ELF-1 (cell line): ENCODE measurements at places on chromosomes 12 and 14.
A peak's percentile ranks its signal among the peaks of the same experiment; 100 is the strongest.

- peak; percentile 4 for DNase-seq
Measured at GRCh38 chr12:44618946-44619345, 257.2 kb downstream of the NELL2 start.

DNA sequence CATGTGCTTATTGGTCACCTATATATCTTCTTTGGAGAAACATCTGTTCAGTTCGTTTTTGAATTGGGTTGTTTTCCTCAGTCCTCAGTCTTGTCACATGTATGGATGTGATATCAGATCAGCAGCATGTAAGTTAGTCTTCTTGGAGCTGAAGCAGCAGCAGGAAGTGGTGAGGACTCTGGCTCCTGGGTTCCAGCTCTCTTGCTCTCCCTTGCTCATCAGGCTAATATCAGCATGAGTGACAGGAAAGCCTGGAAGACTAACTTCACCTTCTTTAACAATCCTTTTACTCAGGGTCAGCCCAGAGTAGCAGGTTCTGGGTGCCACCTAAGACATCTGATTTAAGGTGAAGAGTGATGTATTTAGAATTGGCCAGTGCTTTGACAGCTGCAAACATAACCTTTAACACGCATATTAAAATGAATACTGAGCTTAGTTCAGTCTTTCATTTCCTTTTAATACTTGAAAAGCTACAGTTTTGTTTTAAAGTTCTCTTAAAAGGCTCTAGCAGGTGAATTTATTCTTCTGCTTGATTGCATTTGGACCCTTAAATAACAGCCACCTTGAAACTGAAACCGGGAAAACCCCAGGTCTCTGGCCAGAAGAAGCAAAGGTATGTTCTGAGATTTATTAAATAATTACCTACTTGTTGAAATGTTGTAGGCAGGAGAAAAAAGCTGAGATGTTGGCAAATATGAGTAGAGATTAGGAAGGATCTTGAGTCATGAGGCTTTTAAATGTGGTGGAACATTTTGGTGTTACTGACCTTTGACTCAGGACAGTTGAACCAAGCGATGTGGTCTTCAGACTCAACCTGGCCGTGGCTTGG, 54.3 kb downstream of the DRAM1 start:
- DNase-seq, result no peak

DNA sequence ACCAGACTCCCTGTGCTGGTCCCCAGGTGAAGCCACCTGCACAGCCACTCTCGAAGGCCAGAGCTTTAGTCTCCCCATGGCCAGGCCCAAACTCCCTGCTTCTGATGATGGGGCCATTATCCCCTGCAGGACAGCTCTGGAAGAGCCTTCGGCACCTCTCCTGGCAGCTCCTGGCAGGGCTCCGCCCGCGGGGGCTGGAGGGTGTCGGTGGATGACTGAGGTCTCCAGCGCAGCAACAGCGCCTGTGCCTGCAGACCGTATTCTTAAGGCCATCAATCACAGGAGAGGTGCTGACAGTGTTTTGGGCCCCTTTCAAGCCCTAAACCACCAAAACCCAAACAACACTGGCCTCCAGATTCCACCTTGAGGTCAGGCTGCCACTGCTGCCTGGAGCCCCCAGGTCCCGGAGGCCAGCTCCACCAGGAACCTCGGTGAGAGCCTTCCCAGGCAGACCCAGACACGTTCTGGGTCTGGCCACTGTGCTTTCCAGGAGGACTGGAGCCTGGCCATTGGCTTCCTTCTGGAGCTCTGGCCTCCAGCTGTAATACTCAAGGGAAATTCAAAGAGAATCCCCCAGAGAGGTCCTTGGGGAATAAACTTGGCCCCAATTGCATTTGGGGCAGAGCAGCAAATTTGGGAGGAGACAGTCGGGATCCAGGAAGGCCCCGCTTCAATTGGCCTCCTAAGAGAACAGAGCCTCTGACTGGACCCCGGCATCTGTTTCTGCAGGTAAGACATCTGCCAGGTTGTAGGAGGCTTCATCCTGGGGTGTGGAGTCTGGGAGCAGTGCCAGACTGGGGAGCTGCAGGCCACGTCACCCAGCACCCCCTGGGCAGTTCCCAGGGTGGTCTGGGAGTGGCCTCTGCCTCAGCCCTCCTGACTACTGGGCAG, 210.6 kb upstream of the RTL1 start:
- DNase-seq, result peak; percentile 25

- DNase-seq, result peak; percentile 44
Measured at GRCh38 chr14:68815298-68816182, 22.7 kb upstream of the ZFP36L1 start.

DNA sequence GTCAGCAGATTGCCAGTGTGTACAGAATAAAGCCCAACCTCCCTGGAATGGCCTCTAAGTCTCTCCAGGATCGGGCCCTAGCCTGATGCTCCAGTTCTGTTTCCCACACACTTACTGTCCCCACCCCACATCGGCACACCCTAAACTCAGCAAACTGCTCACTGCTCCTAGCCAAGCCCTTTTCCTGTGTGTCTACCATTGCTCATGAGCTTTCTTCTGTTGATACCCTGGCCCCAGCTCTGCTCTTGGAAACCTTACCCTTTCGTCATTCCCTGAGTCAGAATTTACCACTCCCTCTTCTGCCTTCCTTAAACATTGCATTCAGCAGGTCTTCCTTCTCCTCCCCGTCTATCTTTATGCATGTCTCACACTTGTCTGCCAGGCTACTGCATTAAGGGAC, 158.9 kb downstream of the TMX1 start:
- DNase-seq, result no peak

DNA sequence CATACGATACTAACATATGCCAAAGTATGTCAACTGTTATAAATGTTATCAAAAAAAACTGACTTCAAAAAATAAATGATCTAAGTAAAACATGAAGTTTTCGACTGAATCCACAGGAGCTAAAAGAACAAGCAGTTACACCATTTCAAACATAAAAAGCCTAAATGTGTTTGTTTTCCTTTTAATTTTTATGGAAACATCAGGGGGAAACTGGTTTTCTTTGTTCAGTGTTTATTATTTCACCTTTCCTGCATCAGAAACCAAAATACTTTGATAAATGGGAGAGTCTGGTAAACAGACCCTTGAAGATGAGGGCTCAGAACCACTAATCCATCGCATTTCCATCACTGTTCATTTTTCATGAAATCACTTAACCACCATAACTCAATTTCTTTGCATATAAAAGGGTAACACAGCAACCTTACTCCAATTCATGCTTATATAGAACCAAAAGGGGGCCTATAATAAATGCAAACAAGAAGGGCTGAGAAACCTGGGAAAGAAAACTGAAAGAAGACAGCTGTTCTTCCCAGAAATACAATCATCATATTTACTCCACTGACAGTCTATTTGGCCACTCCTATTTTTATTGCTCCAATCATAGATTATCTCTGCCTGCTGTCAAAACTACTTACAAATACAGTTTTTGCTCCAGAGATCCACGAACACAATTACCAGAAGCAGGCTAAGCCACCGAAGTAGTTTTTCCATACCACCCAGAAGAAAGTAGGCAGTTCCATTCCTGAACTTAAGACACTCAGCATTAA, 17.0 kb downstream of the FGD6 start:
- no peak for DNase-seq

DNA sequence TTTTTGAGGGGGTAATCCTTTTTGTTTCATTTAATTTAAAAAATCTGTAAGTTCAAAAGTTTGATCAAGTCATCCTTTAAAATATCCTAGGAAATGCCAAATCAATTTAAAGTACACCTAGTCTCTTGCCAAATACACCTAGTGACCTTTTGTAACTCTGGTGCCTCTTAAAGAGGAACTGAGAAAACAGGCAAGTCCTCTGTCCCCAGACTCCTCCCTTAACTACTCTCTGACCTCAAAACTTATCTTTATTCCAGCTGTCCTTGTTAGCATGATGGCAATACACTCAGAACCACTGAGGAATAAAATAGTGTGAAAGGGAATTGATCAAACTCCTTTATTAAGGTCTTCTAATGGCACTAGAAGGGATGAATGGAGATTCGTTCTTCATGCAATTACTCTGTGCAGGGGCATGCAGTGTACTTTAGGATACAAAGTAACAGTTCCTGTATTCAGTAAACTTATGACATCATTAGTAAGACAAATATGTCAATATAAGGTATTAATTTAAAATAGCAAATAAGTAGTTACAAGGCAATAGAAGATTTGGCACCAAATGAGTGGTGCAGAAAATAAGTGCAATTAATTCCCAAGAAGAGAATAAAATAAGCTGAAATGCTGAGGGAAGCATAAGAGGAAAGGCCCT, 3.3 kb downstream of the FAR2 start:
- no peak for DNase-seq

- DNase-seq, result no peak
Measured at GRCh38 chr14:20971705-20972021, 16.4 kb downstream of the RNASE2 start.

GRCh38 chr14:52546318-52546670, 6.0 kb downstream of the TXNDC16 start:
- no peak for DNase-seq

DNA sequence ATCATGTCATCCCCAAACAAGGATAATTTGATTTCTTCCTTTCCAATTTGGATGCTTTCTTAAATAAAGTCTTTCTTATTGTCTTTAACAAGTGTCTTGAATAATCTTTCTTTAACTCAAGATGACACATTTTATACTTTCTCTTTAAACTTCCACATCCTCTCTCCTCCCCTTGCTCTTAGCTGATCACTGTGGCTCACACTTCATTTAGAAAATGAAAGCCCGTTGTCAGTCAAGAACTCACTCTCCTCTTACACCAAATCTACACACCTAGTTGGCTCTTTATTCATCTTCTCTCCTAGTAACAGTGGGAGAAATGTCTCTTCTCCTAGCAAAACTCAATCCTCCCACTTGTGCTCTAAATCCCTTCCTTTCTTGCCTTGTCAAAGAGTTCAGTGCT, 10.4 kb upstream of the RMST start:
- DNase-seq, result no peak

GRCh38 chr12:43216490-43216889, 335.5 kb downstream of the ADAMTS20 start:
- no peak for DNase-seq

DNA sequence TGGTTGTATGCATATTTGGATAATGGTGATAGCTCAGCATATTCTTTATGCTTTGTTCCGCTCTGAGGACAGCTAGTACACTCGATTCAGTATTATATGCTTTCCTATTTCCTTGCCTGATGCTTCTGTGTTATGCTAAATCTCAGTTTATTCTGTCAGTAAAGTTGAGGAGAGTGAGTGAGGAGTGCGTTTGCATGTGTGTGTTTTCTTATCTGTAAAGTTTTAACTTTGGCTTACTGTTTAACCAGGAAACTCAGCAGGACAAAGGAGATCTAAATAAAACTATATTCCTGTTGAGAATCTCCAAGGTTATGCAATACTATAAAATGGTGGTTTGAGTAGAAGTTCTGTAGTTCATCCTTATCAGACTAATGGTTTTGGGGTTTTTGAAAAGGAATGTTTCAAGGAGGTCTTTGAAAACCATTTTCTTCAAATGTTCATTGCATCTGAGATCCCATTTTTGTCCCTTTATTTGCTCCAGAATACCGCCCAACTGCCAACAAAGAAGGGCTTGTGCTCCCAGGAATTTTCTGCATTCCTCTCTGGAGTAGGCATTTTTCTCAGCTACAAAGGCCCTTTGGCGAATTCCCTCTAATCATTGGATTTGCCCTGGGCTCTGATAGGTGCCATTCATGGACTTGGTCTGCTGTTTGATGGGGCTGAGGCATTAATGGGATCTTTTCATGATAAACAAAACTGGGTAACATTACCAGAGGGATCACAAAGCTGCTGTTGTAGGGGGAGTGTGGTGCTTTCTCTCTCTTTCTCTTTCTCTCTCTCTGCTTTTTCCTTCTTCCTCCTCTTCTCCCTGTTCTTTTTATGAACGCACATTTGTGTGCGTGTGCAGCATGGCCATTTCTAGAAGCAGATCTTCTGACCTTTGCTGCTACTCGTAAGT, 71.7 kb downstream of the HMGA2 start:
- peak; percentile 87 for DNase-seq

DNA sequence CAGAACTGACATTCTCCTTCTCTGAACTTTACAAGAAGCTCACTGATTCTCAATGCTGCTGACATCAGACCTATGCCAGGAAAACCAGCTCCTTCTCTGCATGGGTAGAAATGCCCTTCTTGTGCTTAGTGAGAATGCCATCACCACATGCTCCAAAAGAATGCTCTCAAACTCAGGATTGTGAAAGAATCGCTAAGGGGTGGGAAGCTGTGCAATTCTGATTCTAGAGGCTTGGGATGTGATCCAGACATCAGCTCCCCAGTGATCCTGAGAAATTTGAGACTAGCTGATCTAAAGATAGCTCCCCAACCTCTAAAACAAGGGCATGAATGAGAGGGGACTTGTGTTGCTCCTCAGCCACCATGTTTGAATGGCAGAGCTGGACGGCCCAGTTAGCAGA, 113.2 kb downstream of the DPF3 start:
- DNase-seq, result no peak

- peak; percentile 77 for DNase-seq
Measured at GRCh38 chr12:57845478-57846284, 848 bp downstream of the CTDSP2 start.

DNA sequence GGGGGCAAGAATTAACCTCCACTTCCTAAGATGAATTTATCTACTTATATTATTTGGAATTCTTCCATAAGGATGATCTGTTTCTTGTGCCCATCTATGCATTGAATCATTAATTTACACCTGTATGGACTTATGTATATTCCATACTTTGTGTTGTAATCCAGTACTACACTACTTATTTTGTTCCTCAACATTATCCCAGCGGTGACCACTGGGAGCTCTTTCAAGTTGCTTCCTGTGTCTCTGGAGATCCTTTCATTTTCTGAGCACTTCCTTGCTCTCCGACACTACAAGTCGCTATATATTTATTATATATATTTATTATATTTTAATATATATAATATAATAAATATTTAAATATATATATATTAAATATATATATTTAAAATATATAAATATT, 54.9 kb upstream of the SCN8A start:
- DNase-seq, result no peak

GRCh38 chr14:72559202-72559601, 334.7 kb downstream of the DPF3 start:
- peak; percentile 34 for DNase-seq

GRCh38 chr12:45852508-45852907, 123.0 kb downstream of the ARID2 start:
- DNase-seq, result no peak

GRCh38 chr14:53534841-53535240, 381.7 kb upstream of the DDHD1 start:
- no peak for DNase-seq

GRCh38 chr14:96214793-96215192, 10.2 kb downstream of the BDKRB2 start:
- no peak for DNase-seq

- DNase-seq, result no peak
Measured at GRCh38 chr12:117968151-117968789, 520 bp downstream of the KSR2 start.
